Cerebellum (tissue), 4 donors: ENCODE measurements at places on chromosomes 1 and 21.

DNA sequence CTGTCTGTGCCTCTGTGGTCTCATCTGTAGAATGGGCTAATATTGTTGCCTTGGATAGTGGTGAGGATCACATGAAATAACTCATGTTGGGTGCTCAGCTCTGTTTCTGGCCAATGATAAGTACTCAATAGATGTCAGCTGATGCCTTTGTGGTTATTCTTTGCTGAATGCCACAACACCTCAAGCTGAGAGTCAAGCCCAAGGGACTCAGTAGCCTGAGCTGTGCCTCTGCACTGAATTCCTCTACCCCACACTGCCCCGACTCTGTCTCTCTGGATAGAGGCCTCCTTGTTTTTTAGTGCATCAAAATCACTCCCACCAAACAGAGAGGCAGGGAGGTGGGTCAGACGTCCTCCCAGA, 196.1 kb upstream of the VAMP3 start:
- no peak for DNase-seq

DNA sequence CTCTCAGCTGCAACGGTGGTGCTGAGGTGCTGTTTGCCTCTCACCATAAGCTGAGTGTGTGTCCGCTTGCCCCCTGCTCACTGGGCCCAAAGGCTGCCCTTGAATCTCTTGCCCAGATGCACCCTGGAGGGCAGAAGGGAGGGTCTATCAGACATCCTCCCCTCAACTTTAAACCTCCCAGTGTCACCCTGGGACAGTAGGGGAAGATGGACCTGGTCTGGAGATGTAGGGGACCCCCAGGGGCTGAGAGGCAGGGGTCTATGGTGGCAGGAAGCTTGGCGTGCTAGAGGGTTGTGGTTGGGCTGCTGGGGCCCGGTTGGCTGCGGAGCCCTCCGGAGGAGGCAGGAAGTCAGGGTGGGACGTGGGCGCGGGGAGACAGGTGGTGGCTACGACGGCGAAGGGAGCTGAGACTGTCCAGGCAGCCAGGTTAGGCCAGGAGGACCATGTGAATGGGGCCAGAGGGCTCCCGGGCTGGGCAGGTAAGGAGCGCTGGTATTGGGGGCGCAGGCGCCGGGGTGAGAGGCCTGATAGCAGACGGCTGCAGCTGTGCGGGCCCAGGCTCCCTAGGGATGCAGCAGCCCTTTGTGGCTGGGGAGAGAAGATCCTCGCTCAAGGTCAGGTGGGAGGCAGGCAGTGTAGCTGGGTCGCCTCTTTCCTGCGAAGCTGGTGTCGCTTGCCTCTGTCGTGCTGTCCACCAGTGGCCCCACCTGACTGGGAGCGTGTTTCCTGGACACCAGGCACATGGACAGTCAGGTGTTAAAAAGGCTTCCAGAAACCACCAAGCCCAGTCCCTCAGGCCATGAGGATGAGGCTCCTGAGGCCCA, at the start of gene LCK:
LCK (plus strand) TSS at position 373 of the 824 bp plus-strand sequence. CDS start 23,065 bp downstream, outside the sequence.
- no peak for DNase-seq

- DNase-seq: no peak
Observed at GRCh38 chr1:228921481-228921880, 186.2 kb downstream of the RHOU start.

DNA sequence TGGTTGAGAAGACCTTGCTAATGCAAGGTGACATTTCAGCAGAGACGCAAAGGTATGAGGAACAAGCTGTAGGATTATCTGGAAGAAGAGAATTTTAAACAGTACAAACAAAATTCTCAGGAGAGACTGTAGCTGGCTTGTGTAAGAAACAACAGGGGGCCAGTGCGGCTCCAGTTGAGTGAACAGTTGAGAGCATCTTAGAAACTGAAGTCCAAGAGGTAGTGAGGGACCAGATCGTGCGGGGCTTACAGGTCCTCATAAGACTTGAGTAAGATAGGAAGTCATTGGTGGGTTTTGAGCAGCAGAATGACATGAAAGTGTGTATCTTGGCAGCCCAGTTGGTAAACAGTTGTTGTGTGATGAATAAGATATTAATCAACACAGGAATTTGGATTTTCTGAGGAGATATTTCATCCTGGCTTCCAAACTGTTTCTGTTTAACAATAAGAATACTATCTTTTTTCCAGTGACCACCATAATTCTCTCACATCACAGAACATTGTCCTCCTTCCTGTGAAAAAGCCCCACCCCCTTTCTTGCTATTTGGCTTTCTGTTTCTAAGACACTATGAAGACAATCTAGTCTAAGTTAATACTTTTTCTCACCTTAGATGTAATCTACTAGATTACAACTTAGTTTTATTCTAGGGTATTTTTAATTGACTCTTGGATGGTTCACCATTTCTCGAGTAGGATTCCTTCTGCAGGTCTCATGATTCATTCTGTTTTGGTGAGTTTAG, 62.4 kb downstream of the SASS6 start:
- DNase-seq: no peak

GRCh38 chr1:27367160-27367650, 444 bp upstream of the MAP3K6 start:
- DNase-seq: no peak
